ENCODE measurements at places on chromosomes 16 and 17. TPM values are rescaled to one million over a fixed set of nuclear protein-coding genes. Genes with fewer than 3 reads are reported as not detected.

DNA sequence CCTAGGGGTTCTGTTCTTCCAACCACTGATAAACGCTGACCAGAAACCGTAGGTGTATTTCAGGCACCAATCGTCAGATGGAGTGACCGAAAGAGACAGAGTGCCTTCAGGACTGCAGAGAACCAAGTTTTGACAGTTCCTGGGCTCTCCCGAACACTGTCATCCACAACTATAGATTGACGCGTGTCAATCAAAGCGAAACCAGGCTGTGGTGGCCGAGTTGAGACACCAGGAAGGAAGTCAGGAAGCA lies 11.9 kb upstream of the AURKB start:
- peaks cover 40% of the 10 kb centered on the region for H3K4me1 ChIP-seq
- DNase-seq = peak; percentile 83
- H3K4me3 ChIP-seq = peak overlapping the region; percentile 97
- H3K36me3 ChIP-seq = peaks cover 11% of the 10 kb centered on the region

DNA sequence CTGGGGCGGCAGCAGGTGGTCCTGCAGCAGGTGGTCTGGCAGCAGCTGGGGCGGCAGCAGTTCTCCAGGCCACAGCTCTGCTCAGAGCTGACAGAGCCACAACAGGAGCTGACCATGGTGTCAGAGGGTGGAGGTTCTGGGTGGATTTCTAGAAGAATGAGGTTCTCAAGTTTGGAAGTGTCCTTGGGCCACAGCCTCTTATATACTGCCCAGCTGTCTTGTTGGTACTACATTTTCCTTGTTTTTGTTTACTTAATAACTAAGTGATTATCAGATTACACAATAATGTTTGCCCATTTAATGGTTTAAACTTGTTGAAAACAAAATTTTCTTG lies at the start of gene KRTAP4-5:
TSS of gene KRTAP4-5 (minus strand) at position 174 of the 334 bp plus-strand sequence. CDS start at position 116, 58 bp downstream.
- H3K4me3 ChIP-seq = no peak within 1 kb of the TSS
- H3K36me3 ChIP-seq = no peaks in the 10 kb centered on the region
- no peak for DNase-seq
- H3K27me3 ChIP-seq = peaks cover 8% of the 10 kb centered on the region
- no peaks in the 10 kb centered on the region for H3K4me1 ChIP-seq
- no peak within 1 kb of the TSS for H3K27ac ChIP-seq

GRCh38 chr17:28285965-28286364 lies 33.0 kb upstream of the TMEM97 start:
- H3K4me1 ChIP-seq = no peaks in the 10 kb centered on the region
- H3K4me3 ChIP-seq = no peak overlapping the region
- no peaks in the 10 kb centered on the region for H3K36me3 ChIP-seq
- H3K27me3 ChIP-seq = peaks cover 35% of the 10 kb centered on the region

DNA sequence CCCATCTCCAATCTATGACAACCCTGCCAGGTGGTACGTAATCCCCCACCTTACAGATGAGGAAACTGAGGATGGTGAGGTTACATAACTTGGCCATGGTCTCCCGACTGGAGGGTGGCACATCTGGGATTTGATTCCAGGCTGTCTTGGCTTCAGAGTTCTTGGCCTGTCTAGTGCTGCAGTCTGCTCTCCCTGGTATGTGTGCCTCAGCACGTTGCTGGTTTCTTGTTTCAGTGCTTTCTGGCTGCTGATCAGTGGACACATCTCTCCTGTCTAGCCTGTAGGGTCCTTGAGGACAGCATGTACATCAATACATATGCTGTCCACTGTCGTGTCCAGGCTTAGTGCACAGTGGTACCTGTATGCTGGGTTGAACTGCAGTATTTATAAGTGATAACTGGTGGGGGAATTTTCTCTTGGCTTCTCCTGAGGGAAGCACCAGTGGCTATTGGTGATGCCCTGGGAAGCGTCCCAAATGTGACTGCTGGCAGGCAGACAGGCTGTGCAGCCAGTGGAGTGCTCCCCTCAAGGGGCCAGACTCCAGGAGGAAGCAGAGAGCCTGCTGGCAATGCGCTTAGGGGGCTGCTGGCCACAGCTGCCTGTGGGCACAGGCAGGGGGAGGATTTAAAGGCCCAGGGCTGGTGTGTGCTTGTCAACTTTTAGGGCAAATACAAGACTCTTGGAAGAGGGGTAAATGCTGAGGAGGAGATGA lies 14.4 kb downstream of the CTRL start:
- H3K27ac ChIP-seq = peak overlapping the region; percentile 83
- no peak for DNase-seq
- H3K27me3 ChIP-seq = no peaks in the 10 kb centered on the region
- H3K4me3 ChIP-seq = no peak overlapping the region
- peaks cover 14% of the 10 kb centered on the region for H3K36me3 ChIP-seq

GRCh38 chr16:58348986-58349385 lies 43.3 kb upstream of the GINS3 start:
- no peak overlapping the region for H3K27ac ChIP-seq
- peaks cover 18% of the 10 kb centered on the region for H3K27me3 ChIP-seq
- H3K4me1 ChIP-seq = peaks cover 3% of the 10 kb centered on the region
- no peaks in the 10 kb centered on the region for H3K36me3 ChIP-seq
- no peak for DNase-seq

GRCh38 chr16:10616756-10617640 lies 36.6 kb upstream of the EMP2 start:
- no peak for DNase-seq
- H3K36me3 ChIP-seq = no peaks in the 10 kb centered on the region
- no peak overlapping the region for H3K4me3 ChIP-seq
- H3K27ac ChIP-seq = no peak overlapping the region
- H3K4me1 ChIP-seq = peaks cover 6% of the 10 kb centered on the region

DNA sequence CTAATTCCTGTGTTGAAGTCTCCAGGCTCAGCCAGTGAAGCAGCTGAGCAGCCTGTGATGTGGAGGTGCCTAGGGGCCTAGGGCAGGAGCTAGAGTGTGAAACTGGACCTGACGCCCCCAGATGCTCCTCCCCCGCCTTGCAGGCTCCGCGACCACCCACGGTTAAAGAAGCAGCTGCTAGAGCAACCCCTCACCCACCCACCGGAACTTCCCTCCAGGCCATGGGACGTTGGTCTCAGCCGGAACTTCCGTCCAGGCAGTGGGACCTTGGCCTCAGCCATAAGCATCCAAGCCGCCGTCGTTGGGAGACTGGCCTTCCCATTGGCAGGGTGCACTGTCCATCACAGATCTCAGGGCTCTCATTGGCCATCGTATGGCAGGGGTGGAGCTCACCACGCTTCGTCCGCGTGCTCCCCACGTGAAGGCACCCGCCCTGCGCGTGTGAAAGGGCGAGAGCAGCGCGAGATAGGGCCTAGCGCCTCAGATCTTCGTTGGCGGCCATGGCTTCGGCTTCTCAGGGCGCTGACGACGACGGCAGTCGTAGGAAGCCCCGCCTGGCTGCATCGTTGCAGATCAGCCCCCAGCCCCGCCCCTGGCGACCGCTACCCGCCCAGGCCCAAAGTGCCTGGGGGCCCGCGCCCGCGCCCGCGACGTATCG lies at the start of gene ADAD2:
TSS of gene ADAD2 (plus strand) at position 427 of the 658 bp plus-strand sequence. CDS start at position 501, 74 bp downstream.
- no peak within 1 kb of the TSS for H3K27ac ChIP-seq
- H3K27me3 ChIP-seq = no peaks in the 10 kb centered on the region
- no peak for DNase-seq
- peaks cover 21% of the 10 kb centered on the region for H3K4me1 ChIP-seq
- no peaks in the 10 kb centered on the region for H3K36me3 ChIP-seq

LGALS9B gene
- total RNA-seq = not detected

PTGES3L gene
- total RNA-seq = 1.9 TPM

EXOC3L1 gene
- total RNA-seq = not detected

RAB26 gene
- total RNA-seq = 0.59 TPM

Data from activated T-helper 2 cell treated with anti-CD3 and anti-CD28 coated beads, Interferon-gamma antibody, Interleukin-2, Interleukin-4, amounts not matched to agents 10 μg/mL and 5 μg/mL and 100 μg/mL, durations not matched to agents 14 hours and 24 hours and 36 hours (primary cell).